ENCODE measurements at places on chromosomes 3 and 15. TPM values are rescaled to one million over a fixed set of nuclear protein-coding genes. Genes with fewer than 3 reads are reported as not detected.

DNA sequence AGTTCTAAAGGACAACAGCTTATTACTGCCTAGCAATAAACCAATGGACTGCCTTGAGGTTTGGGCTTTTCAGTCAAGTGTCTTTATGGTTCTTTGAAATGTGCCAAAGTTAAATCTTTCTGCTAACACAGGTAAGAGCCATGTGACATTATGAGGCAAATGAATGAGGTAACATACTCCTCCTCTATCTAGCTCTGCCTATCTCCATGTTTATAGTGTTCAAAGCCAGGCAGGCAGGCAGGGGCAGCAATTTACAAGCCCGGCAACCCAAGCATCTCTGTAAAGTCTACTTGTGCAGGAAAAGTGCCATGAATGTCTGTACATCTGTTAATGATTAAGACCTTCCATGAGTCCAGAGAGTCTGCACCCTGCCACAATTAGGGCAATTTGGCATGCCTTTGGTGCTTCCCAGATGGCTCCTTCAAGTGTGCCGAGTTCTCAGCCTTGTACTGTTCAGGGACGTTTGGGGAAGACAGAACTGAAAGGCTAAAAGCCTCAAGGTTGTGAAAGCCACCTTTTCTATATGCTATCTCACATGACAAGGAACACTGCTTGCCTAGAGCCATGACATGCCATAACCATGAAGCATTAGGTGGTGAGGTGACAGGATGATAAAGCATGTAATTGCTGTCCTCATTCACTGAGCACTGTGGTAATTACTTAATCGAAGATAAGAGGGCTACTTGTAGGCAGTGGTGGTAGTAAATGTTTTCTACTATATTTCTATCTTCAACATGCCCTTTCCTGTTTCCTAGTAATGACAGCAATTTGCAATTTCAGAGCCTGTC, 41.4 kb upstream of the EIF1B start:
- no peak for DNase-seq

DNA sequence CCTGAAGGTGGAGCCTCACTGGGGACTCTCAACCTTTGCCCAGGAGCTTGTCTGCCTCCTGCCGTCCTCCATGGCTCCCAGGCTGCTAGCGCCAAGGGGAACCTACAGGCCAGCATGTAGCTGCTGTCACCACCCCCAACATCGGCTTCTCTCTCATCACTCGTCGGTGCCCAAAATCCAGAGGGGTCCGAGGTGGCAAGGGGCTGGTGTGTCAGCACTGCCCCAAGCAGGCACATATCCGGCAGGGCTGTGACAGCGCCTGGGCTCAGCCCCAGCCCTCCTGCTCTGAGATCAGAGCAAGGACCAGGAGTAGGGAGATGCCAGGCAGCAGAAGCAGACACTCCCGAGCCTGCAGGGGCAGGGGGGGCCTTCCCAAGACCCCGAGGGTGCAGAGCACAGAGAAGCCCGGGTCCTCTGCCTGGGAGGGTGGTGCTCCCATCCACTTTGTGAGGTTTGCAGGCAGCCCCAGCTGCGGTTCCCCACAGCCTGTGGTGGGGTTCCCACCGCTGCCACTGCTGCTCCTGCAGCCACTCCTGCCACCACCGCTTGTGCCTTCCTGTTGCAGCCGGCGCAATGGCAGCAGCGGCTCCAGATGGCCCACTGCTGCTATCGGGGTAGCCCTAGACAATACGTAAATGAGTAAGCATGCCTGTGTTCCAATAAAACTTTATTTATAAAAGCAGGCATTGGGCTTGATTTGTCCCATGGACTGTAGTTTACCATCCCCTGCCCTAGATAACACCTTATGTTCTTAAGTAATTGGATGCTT, 451.0 kb downstream of the EPHA6 start:
- no peak for DNase-seq

DNA sequence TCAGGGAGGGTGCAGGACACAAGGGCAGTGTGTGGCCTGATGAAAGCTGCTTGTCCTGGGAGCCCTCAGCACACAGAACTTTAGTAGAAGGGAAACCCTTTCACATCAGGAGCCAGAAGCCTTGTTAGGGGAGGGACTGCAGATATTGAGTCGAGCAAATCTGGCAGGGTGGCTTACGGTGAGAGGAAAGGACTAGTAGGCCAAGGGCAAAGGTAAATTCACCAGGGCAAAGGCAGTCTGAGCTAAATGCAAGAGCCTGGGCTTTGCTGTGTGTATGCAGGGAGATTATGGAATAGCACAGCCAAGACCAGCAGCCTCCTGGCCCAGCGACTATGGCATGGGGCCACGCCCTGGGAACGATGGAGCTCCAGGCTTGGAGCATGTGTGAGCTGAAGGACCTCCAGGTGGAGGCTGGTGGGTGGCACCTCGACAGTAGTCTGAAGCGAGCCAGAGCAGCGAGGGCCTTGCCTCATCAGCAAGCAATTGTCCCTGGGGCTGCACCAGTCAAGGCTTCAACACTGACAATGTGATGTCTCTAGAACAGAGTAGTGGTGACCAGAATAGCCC, 76.1 kb downstream of the CCR1 start:
- DNase-seq: no peak

DNA sequence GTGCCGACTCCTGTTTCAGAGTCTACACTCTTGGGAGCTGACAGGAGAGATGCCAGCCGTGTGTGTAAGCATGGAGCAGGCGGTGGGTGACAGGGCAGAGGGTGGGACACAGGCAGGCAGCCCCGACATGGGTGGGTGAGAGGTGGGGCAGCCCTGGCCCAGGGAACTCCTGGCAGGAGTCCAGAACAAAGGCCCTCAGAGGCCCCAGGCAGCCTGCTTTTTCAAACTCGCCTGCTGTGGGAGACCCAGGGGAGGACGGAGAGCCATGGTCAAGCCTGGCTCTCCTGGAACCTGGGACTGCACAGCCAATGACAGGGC, 29.3 kb upstream of the SLC41A3 start:
- DNase-seq: no peak

The EIF4E3 gene
- polyA plus RNA-seq: 12.3 TPM

DNA sequence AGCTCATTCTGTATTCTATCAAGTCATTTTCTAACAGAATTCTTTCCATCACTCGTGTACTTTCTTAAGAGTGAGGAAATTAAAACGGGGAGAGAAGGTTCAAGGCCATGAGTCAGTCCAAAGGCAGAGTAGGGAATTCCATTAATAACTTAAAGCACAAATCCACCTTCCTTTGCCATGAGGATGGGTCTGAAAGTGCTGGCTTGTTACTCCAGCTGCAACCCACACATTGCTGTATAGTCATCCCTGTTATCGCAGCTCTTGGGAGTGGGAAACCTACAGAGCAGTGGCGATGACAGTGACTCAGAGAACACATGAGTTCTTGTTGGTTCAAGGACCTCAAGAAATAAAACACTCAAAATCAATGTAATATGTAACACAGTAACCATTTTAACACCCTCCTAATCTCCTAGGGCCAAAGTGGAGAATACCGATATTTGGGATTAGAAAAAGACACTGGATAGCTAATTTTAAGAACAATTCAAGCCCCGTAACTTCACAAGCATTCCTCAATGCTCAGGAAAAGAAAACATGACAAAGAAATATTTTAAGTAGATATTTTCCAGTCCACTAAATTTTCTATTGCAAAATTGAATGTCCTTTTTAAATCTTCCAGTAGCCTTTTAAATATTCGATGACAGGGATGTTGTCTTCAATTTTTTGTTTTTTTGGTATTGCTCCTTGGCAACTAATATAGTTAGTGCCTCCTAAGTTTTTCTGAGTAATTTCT, 179.9 kb upstream of the THBS1 start:
- DNase-seq: no peak

The PLSCR4 gene
- polyA plus RNA-seq: 20.0 TPM

- DNase-seq: no peak
These were observed 56.2 kb downstream of the GREM1 start for GRCh38 chr15:32774022-32774421.

The ITIH3 gene
- 10.1 TPM for polyA plus RNA-seq

- DNase-seq: peak; percentile 17
These were observed 635 bp downstream of the TUBGCP5 start for GRCh38 chr15:23038726-23039142.

DNA sequence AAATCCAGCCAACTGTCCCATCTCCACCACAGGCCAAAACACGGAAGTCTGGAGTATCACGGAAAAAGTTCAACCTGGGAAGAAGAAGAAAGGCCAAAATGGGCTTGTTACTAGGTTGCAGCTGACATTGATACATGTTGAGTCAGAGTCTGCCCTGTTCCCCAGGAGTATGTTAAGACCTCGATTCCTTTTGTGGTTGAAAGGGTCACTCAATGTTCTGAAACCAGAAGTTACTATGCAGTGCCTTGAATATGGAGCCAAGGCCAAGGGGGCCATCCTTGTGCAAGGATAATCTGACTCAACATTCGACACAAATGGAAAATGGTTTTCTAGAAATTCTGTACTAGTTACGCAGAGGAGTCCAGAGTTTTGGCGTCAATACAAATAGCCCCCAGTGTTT, 104.2 kb downstream of the DGKG start:
- DNase-seq: no peak

- no peak for DNase-seq
These were observed 47.3 kb downstream of the PTPRG start for GRCh38 chr3:61608711-61609110.

DNA sequence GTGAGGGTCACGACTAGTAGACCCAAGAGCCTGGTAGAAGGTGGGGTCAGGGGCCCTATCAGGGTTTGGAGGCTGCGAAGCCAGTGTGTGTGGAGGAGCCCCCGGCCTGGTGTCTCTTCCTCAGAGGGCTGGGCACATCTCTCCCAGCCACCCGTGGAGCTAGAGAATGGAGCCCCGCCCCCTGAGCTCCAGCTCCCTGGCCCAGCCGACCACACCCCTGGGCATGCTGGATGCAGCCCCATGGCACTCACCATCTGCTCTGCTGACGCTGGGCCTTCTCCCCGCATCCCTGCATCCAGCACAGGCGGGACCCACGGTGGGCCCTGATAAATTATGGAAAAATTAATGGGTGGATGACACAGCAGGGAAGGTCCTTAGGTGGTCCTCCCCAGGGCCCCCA, 17.5 kb downstream of the ANKRD63 start:
- no peak for DNase-seq

DNA sequence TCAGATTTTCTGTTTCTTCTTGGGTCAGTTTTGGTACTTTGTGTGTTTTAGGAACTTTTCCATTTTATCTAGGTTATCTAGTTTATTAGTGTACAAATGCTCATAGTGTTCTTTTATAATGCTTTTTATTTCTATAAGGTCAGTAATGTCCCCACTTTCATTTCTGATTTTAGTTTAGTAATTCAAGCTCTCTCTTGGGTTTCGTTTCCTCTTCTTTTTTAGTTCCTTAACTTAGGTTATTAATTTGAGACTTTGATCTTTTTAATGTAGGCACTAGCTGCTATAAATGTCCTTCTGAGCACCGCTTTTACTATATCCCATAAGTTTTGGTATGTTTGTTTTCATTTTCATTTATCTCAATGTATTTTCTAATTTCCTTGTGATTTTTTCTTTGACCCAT, 27.0 kb upstream of the CD200R1L start:
- DNase-seq: no peak

DNA sequence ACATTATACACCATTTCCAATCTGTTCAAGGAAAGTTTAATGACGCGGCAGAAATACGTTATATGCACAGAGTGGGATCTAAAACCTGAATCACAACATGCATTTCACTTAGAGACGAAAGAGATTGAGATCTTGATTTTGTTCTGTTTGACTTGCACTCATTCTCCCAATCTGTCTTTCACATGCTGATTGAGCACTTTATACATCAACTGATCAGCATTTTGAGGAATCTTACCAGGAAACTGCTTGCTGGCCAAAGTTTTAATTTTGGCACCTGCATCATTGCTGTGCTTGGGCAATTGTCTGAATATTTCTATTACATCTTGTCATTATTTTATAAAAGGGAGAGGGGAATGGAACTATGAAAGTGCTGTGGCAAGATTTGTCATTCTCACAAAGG, 47.7 kb upstream of the ATP10A start:
- no peak for DNase-seq

- no peak for DNase-seq
These were observed 32.0 kb downstream of the DNAH12 start for GRCh38 chr3:57512166-57512565.

DNA sequence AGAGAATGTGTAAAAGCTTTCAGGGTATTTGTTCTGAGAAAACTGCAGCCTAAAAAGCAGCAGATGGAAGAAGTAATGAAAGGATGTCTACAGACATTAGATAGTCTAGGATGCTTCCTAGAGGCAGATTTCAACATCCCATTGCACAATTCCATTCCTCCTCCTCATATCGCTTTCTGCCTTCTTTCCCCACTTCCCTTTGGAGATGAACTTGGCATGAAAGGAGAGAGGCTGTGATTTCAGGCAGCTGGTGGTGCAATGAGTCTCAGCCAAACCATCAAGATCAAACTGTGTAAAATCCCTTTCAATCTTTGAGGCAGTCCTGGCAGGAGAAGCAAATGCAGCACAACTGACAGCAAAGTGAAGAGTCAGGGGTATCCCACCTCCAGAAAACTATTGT, 438.7 kb upstream of the KCNMB2 start:
- no peak for DNase-seq

GRCh38 chr3:132804498-132804897, 82.3 kb upstream of the NPHP3 start:
- no peak for DNase-seq

GRCh38 chr3:15330031-15330596, 2.3 kb downstream of the SH3BP5 start:
- no peak for DNase-seq

DNA sequence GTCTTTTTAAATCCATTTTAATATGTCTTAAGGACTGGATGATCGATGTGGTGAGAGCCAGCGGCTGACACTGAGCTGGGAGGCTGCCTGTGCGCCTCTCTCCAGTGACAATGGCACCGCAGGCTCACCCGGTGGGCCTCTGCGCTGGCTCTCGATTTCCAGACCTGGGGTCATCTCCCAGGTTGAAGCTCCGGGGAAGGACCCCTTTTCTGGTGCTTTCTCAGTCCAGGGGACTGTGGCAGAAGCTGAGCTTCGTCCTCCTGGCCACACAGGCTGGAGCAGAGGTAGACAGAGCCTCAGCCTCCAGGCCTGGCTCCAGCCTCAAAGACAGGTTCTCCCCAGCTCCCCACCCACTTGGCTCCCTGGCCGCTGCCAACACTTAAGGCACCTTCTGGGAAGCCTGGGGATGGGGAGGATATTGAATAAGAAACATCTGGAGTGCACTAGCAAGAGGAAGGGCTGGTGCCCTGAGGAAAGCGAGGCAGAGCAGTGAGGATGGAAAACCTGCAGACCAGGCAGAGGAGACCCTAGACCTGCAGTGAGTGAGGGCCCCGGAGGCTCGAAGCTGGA, 154.2 kb upstream of the SMAD3 start:
- DNase-seq: no peak

The ZNF385D gene
- polyA plus RNA-seq: 9.1 TPM

- DNase-seq: no peak
These were observed 25.7 kb downstream of the IQGAP1 start for GRCh38 chr15:90413411-90414379.

The AMIGO3 gene
- 2.5 TPM for polyA plus RNA-seq

- DNase-seq: no peak
These were observed 86.4 kb downstream of the SYNPR start for GRCh38 chr3:63364495-63364894.

The SCAANT1 gene
- polyA plus RNA-seq: 1.8 TPM

- no peak for DNase-seq
These were observed 174.4 kb upstream of the LPP start for GRCh38 chr3:187979564-187979963.

The ZNF502 gene
- polyA plus RNA-seq: 12.0 TPM

- DNase-seq: no peak
These were observed 2.0 kb downstream of the DCUN1D1 start for GRCh38 chr3:182978387-182978786.

GRCh38 chr15:50819344-50819743, 53.8 kb upstream of the SPPL2A start:
- no peak for DNase-seq

Measured in left renal cortex interstitium (tissue), 4 donors.